EH (cell line): ENCODE measurements at places on chromosomes 12 and 14.

GRCh38 chr14:85617791-85618190 is 87.8 kb downstream of the FLRT2 start:
- DNase-seq: peak; percentile 83

GRCh38 chr14:47207617-47208016 is 467.8 kb downstream of the MDGA2 start:
- DNase-seq: no peak

DNA sequence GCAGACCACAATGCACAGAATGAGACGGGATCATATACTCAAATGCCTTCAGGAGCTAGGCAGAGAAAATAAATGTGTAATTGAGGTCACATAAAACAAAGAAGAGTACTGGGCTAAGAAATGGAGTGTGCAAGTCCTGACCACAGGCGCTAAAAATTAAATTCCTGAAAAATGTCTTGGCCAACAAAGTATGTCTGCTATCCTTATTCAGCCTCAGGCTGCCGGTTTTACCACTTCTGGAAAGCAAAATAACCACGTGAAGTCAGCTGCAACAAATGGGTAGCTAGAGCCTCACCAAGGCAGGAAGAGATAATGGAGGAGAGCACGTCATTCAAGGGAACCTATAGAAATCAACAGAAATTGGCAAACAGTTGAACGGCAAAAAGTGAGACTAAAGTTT is 3.1 kb downstream of the PYGL start:
- peak; percentile 97 for DNase-seq

- DNase-seq: no peak
These were observed 696.3 kb downstream of the TMEM121 start for GRCh38 chr14:106222731-106223130.

- peak; percentile 50 for DNase-seq
These were observed 361.5 kb downstream of the EGLN3 start for GRCh38 chr14:33589334-33589733.

DNA sequence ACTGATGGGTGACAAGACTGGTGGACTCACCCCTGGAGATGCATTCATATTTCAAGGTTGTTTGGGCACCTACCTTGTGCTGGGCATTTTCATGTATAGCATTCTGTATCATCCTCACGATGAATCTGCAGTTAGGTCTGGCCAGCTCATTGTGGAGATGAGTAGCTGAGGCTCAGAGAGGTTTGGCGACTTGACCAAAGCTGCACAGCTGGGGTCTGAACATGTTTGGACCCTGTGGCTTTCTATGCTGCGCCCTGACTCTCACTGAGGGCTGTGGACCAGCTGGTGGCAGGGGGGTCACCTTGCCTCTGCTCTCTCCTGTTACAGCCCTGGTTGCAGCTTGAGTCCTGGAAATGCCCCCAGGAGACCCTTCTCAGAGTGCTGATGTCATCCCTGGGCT is 24.9 kb upstream of the CCDC63 start:
- DNase-seq: no peak

- DNase-seq: no peak
These were observed 453 bp upstream of the SLC4A8 start for GRCh38 chr12:51424094-51424661.

DNA sequence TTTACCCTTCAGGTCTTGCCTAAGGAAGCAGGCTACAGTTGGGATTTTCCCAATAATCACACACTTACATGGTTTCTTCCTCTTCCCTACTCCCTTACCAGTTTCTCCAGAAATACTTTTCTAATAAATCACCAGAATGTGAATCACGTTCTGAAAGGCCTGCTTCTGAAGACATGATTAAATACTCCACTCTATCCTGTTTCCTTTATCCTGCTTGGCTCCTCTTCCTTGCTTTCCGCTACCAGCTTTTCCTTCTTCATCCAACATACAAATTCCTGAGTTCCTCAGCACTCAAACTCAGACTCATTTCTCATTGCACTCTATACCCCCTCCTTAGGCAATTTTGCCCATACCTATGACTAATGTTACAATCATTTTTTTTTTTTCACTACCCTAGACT is 118.3 kb downstream of the MGAT4C start:
- peak; percentile 2 for DNase-seq

GRCh38 chr14:24385524-24385923 is 13.3 kb upstream of the NYNRIN start:
- DNase-seq: no peak

GRCh38 chr14:62896932-62897456 is 148.3 kb downstream of the KCNH5 start:
- DNase-seq: no peak

GRCh38 chr14:100137173-100137572 is 22.3 kb downstream of the DEGS2 start:
- DNase-seq: no peak

DNA sequence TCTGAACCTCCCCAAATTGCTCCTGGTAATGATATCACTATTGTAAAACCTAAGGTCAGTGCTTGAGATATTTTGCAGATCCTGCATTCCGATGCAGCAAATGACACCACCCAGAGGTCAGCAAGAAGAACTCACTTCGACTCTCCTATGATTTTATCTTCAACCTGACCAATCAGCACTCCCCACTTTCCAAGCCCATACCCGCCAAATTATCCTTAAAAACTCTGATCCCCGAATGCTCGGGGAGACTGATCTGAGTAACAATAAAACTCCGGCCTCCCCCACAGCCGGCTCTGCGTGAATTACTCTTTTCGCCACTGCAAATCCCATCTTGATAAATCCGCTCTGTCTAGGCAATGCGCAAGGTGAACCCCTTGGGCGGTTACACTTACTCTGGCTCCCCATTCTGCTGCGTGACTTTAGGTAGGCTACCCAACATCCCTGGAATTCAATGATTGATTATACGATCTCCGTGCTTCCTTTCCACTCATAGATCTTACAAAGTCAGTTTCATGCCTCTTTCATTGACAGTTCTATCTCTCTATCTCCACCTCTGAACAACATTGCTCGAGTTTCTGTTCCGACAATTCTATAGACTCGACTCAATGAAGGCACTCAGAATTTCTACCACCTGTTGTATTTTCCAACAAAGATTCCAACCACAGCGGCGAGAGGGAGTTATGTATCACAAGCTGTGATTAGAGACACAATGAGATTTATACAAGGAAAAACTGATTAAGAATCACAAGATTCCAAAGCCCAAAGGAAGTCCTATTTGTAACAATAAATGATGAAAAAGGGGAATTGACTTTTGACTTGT is 939 bp downstream of the NPC2 start:
- DNase-seq: peak; percentile 65

GRCh38 chr12:20314328-20314727 is 54.0 kb upstream of the PDE3A start:
- peak; percentile 87 for DNase-seq

DNA sequence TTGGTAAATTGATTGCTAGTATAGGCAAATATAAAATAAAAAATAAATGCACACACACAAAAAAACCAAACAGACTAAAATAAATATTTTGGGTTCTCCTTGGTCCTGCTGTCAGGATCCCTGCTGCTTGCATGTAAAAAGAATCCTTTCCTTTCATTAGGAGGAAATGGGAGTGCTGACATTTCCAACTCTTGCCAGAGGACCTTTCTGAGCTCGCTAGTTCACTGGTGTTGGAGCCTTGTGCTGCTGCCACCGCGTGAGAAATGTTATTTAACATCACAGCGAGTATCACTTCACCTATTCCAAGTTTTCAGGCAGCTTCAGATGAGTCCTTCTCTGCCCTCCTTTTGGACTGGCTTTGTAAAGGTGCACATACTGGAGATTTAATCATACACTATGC is 358.9 kb downstream of the NPAS3 start:
- DNase-seq: no peak

DNA sequence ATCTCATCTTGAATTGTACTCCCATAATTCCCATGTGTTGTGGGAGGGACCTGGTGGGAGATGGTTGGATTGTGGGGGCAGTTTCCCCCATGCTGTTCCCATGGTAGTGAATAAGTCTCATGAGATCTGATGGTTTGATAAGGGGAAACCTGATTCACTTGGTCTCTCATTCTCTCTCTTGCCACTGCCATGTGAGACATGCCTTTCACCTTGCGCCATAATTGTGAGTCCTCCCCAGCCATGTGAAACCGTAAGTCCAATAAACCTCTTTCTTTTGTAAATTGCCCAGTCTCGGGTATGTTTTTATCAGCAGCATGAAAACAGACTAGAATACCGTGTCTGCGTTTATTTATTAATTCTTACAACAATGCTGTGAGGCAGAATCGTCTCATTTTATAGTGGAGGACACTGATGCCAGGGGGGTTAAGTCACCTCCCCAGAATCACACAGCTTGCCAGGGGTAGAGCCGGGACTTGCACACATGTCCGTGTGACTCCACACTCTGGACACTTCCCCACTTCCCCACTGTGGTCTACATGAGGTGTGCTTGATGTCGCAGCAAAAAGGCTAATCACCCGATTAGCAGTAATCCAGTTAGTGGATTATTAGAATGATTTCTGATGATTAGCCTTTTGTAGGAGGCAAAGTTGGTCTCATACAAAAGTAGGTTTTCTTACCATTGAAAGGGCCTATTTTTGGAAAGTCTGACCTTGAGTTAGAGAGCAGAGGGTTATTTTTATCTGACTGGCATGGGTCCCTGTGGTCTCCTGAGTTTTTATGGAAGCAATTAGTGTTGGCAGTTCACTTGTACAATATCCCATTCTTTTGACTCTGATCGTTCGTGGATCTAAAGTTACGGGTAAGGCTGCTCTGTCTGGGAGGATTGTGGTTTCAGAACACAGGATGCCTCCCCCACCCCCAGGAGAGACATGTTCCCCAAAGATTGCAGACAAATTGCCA is 47.4 kb upstream of the BCL7A start:
- DNase-seq: peak; percentile 16

DNA sequence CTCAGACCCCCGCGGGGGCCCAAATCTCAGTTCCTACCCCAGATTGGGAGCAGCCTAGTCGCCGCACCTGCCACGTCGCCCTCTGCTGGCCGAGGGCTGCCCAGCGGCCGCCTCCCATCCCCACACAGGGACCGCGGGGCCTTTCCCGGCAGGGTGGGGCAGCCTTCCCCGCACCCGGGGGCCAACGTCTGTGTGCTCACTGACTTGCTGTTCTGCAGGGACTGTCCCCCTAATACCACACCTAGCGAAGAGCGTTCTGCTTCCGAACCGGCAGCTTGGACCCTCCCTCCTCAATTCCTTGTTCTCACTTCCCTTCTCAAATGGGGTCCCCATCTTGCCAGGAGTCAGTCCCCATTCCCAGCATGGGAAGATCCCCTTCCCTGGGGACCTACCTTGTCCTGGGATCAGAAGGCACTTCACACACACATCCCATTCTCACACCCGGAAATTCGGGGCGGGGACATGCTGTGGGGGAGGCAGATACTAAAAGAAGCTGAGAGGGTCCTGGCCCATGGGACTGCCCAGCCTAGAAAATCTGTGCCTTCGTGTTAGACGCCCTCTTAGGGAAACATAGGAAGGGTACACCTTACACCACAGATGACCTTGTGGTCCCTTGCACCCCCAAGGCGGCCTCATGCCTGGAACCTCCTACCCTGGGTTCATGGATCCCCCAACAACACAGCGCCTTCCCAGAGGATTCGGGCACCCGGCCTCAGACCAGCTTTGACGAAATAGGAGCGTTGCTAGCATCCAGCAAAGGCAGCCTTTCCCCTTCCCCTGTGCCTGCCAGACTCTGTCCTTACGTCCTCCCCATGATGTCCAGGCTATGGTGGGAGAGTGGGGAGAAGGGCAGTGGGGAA is 16.4 kb downstream of the ACVRL1 start:
- peak; percentile 40 for DNase-seq

DNA sequence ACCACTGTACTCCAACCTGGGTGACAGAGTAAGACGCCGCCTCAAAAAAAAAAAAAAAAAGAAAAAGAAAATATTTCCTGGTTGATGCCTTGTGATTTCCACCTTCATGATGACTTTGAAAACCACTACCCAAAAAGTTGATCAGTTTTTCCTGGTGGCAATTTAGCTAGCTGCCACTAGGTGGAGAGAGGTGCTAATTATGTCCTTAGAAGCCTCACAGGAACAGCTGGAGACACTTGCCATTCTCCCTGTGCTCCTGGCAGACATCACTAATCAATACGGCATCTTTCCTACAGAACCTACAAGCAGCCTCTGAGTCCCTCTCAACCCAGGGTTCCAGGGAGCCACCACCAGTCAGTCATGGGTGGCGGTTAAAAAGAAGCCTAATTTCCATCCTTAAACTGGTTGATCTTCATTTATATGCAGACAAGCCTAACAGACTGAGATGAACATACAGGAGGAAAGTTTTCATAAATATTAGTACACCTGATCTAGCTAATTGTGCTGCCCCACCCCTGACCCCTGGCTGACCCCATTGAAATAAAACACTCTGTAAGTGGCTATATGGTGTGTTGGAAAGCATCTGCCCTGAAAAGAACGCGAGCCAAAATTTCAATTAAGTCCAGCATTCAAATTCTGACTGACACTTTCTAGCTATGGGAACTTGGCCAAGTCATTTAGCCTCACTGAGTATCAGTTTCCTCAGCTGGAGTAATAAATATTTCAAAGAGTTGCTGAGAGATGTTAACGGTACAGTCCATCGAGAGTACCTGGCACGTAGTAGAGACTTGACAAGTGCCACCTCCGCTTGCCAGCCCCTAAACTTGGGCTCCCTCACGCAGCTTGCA is 6.2 kb upstream of the OAS1 start:
- peak; percentile 35 for DNase-seq

GRCh38 chr14:104787736-104788135 is 7.8 kb downstream of the AKT1 start:
- no peak for DNase-seq

DNA sequence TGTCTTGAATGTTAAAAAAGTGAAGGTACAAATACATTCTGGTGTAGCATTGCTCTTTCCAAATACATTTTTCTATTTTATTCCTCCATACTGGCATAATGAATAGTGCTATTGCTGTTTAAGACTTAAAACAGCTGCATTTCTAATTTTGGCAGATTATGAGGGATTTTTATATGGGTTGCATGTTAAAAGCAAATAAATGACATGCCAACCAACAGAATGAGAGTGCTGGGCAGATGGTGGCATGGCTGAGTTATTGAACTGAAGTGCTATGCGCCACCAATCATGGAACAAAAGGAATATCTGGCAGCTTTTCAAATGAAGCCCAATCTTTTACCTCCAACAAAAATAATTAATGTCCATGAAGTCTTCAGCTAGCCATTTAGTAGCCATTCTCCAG is 215.0 kb downstream of the PRKD1 start:
- no peak for DNase-seq

DNA sequence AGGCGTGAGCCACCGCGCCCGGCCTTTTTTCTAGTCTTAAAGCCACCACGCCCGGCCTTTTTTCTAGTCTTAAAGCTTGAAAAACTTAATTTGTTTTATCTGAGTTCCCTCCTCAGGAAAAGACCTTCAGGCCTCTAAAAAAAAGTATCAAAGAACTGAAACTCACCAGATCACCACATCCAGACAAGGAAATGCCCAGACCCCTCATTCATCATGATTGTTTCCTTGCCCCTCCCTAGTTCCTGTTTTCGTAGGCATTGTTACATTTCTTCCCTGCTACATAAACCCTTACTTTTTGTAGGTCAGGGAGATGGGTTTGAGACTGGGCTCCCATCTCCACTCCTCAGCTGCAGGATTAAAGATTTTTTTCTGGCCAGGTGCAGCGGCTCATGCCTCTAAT is 21.1 kb upstream of the VWF start:
- DNase-seq: no peak

DNA sequence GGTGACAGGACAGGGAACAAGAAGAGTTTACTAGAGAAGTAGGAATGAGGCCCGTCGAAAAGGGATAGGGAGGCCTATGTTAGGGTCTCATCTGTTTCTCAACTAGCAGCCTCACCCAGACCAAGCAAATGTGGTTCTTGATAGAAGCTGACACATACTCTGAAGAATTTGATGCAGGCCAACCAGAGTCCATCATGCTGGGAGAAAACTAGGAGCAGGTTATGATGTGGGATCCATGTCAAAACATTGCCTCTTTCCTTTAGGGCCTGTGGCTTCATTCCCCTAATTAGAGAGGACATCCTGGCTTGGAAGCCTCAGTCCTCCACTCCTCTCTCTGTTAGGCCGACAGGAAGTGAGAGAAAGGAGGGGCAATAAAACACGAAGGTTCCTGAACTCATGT is 122.8 kb downstream of the NTF3 start:
- DNase-seq: peak; percentile 98
